ENCODE measurements at places on chromosomes 1 and 21. TPM values are rescaled to one million over a fixed set of nuclear protein-coding genes. Genes with fewer than 3 reads are reported as not detected.

- no peaks in the 10 kb centered on the region for H3K36me3 ChIP-seq
- no peak for DNase-seq
- no peak overlapping the region for H3K4me3 ChIP-seq
Observed at GRCh38 chr1:31102501-31102950, 37.0 kb upstream of the PUM1 start.

Gene PKLR
- total RNA-seq: not detected

- H3K4me1 ChIP-seq: no peaks in the 10 kb centered on the region
- H3K4me3 ChIP-seq: no peak overlapping the region
- H3K27me3 ChIP-seq: peaks cover 2% of the 10 kb centered on the region
Observed at GRCh38 chr1:16458831-16459230, 18.3 kb downstream of the NECAP2 start.

DNA sequence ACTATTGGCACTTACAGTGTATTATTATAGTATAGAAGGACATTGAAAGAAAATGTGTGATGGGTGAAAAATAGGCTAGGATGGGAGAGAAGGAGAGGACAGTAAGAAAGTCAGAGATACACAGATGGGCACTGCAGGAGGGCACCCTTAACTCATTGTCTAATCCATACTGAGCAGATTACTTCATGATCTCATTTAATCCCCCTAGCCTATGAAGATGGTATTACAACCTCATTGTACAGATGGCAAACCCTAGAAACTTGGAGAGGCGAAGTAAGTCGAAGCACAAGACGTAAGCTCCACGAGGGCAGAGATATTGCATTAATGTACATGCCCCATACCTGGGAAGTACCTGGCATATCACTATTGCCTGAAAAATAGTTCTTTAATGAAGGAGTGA, 346.9 kb upstream of the DAB1 start:
- H3K27ac ChIP-seq: no peak overlapping the region
- H3K27me3 ChIP-seq: no peaks in the 10 kb centered on the region
- no peaks in the 10 kb centered on the region for H3K36me3 ChIP-seq

Gene DIO1
- total RNA-seq: not detected

DNA sequence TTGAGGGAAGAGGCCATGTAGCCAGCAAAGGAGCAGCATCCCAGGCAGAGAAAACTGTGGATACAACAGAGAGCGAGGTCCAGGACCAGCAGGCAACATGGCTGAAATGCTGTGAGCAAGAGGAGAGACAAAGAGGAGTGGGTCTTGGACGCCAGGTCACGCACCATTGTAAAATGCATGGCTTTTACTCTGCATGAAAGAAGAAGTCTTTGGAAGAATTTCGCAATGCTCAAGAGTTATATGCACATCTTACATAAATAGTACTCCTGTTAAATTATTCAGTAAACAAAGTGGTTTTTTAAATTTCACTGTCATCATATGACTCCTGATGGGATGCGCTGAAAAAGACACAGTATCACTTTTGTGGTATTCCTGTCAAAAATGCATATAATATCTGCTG, 3.5 kb downstream of the CD244 start:
- peaks cover 3% of the 10 kb centered on the region for H3K27me3 ChIP-seq
- DNase-seq: no peak
- H3K36me3 ChIP-seq: no peaks in the 10 kb centered on the region
- H3K27ac ChIP-seq: no peak overlapping the region
- no peak overlapping the region for H3K4me3 ChIP-seq

Gene PROK1
- total RNA-seq: not detected

DNA sequence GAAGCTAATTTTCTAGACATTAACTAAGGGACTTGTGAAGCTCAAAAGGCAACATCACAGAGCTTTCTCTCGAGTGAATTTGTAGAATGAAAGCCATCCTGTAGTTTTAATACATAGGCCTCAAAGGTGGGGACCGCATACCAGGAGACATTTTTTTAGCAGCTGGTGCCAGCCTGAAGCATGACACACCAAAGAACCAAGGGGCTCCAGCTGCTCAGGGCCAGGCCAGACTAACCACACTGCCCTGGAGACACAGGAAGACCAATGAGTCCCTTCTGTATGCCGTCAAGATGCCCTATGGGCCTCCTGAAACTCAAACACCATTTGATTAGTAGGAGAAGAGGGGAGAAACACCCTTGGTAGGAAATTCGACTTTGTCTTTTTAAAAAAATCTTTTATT, 113.9 kb upstream of the CACNA1E start:
- H3K27ac ChIP-seq: no peak overlapping the region
- H3K4me1 ChIP-seq: no peaks in the 10 kb centered on the region
- H3K27me3 ChIP-seq: no peaks in the 10 kb centered on the region
- no peak for DNase-seq
- peaks cover 6% of the 10 kb centered on the region for H3K36me3 ChIP-seq
- H3K4me3 ChIP-seq: no peak overlapping the region

- H3K27me3 ChIP-seq: no peaks in the 10 kb centered on the region
- H3K36me3 ChIP-seq: peaks cover 5% of the 10 kb centered on the region
- H3K4me1 ChIP-seq: no peaks in the 10 kb centered on the region
- no peak overlapping the region for H3K27ac ChIP-seq
- DNase-seq: no peak
Observed at GRCh38 chr1:166999500-167000055, 10.5 kb downstream of the MAEL start.
